ENCODE measurements at places on chromosomes 16 and 17. TPM values are rescaled to one million over a fixed set of nuclear protein-coding genes. Genes with fewer than 3 reads are reported as not detected.

GRCh38 chr16:48029768-48030167 lies 126.0 kb downstream of the ABCC12 start:
- DNase-seq: no peak
- H3K27ac ChIP-seq: no peak overlapping the region
- no peaks in the 10 kb centered on the region for H3K27me3 ChIP-seq
- H3K4me1 ChIP-seq: no peaks in the 10 kb centered on the region
- H3K4me3 ChIP-seq: no peak overlapping the region

DNA sequence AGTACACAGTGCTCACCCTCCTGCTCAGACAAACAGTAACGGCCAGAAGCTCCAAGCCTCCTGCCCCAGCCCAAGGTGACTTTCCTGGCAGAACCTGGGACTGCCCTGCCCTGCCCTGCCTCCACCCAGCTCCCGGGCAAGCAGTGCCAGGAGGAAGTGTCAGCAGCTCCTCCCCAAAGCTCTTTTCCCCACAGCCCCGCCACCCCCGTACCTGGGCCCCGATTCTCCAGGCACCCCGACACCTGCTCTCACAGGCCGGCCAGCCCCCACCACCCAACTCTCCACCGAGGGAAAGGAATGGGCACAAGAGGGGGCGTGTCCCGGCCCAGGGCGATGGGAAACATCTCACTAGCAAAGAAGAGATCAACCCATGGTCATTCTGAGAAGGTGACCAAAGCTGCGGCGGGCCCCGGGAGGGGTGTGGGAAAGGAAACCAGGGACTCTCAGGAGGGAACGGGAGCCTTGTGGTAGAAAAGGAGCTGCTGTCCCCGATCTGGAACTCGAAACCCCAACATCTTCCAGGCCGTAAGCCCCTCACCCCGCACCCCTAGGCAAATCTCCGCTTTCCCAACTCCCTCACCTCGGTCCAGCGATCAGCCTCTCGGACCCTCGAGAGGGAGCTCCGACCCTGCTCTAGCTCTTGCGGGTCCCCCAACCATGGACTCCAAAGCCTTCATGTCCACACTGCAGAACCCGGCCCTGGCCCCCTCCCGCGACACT lies 1.2 kb downstream of the BCAR1 start:
- H3K27ac ChIP-seq: no peak overlapping the region
- H3K4me1 ChIP-seq: peaks cover 9% of the 10 kb centered on the region
- H3K36me3 ChIP-seq: no peaks in the 10 kb centered on the region
- 0 out of 2 replicates have a peak, but pooled peaks cover 4% of the 10 kb centered on the region for H3K27me3 ChIP-seq

DNA sequence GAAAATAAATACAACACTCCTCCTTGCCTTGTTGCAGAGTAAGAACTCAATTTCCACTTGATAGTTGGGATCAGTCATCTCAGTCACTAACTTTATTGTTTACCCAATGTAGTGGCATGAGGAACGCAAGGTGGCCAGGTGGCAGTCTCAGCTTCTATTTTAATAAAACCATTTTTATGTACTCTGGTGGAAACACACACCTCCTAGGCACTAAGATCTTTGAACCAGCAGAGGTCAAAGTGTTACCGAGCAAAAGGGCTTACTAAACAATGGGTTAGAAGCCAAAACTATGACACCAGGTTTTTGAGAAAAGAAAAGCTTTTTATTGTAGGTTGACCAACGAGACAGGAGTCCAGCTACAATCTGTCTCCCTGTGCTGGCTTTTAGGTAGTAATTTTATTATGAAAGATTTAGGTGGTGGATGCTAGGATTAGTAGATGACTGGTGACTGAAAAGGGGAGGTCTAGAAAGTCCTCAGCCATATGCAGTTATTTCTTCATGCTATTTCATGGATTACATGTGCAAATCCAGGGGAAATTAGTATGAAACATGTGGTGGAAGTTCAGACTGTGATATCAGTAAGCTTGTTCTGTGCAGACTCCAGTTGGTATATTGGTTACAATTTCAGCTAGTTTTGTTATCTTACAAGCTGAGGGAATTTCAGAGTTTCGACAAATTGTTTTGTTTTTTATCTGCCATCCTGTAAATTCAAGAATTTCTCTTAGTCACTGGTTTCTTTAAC lies 122.3 kb downstream of the PCTP start:
- DNase-seq: no peak
- no peaks in the 10 kb centered on the region for H3K27me3 ChIP-seq
- H3K27ac ChIP-seq: no peak overlapping the region
- H3K4me3 ChIP-seq: no peak overlapping the region

DNA sequence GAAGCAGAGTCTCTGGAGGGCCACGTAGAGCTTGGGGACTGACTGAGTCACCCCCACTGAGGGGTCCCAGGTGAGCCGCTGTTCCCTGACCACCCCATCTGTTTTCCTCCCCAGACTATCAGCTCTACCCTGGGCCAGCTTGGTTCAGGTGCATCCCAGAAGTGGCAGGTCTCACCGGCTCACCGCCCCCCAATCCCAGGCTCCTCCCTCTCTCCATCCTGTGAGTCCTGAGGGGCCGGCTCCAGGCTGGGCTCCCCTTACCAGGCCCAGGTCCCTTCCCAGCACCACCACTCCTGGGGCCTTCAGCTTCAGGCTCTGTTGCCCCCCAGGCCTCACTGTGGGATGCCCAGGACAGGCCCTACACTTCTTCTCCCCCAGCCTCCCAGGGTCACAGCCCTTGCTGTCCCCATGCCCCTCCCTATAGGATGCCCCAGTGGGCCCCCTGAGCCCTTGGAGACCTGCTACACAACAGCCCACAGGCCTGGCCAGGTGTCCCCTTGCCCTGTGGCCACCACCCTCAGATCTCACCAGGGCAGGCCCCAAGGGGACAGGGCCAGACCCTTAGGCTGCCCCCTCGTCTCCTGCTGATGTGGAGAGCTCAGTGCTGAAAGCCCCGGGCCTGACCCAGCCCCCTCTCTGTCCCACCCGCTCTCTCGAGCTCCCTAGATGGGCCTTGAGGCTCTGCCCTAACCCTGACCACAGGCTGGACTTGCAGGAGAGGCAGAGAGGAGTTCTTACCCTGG lies 40.4 kb downstream of the TNFRSF13B start:
- H3K4me1 ChIP-seq: no peaks in the 10 kb centered on the region
- peaks cover 13% of the 10 kb centered on the region for H3K36me3 ChIP-seq
- H3K27me3 ChIP-seq: no peaks in the 10 kb centered on the region
- no peak overlapping the region for H3K27ac ChIP-seq
- DNase-seq: no peak

- H3K4me3 ChIP-seq: no peak overlapping the region
- H3K4me1 ChIP-seq: no peaks in the 10 kb centered on the region
- DNase-seq: no peak
- no peaks in the 10 kb centered on the region for H3K27me3 ChIP-seq
- H3K36me3 ChIP-seq: no peaks in the 10 kb centered on the region
Observed at GRCh38 chr17:39972271-39972670, 8.3 kb upstream of the PSMD3 start.

GRCh38 chr16:78551487-78552085 lies 452.1 kb downstream of the WWOX start:
- H3K27me3 ChIP-seq: no peaks in the 10 kb centered on the region
- H3K4me3 ChIP-seq: no peak overlapping the region
- no peak for DNase-seq
- no peaks in the 10 kb centered on the region for H3K4me1 ChIP-seq

- peak overlapping the region; percentile 33 for H3K27ac ChIP-seq
- H3K4me1 ChIP-seq: peaks cover 13% of the 10 kb centered on the region
- H3K36me3 ChIP-seq: peaks cover 3% of the 10 kb centered on the region
- DNase-seq: no peak
Observed at GRCh38 chr17:59754552-59754951, 47.1 kb downstream of the VMP1 start.

GRCh38 chr17:6437466-6437865 lies 2.5 kb upstream of the AIPL1 start:
- no peak for DNase-seq
- H3K27me3 ChIP-seq: no peaks in the 10 kb centered on the region
- no peaks in the 10 kb centered on the region for H3K4me1 ChIP-seq

DNA sequence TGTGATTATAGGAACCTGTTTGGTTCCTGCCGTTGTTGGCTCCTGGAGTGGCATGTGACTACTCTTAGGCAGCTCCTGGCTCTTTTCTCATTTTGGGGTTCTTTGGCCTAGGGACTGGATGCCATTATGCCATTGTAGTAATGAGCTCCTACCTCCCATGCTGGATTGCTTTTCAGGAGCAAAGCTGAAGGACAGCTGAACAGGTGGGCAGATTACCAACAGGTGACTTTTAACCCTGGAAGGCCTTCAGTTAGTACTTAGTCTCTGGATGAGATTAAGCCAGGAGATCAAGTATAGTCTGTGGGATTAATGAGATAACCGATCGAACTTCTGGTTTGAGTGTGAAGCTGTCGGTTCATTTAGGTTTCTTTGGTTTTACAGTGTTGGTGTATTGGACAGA lies 25.2 kb downstream of the WIPF2 start:
- H3K4me1 ChIP-seq: no peaks in the 10 kb centered on the region
- no peak overlapping the region for H3K4me3 ChIP-seq
- no peaks in the 10 kb centered on the region for H3K36me3 ChIP-seq
- no peaks in the 10 kb centered on the region for H3K27me3 ChIP-seq
- DNase-seq: no peak
- H3K27ac ChIP-seq: no peak overlapping the region

- H3K27me3 ChIP-seq: no peaks in the 10 kb centered on the region
- H3K27ac ChIP-seq: no peak overlapping the region
- H3K4me1 ChIP-seq: no peaks in the 10 kb centered on the region
- DNase-seq: no peak
- H3K4me3 ChIP-seq: no peak overlapping the region
Observed at GRCh38 chr16:77896415-77897128, 108.2 kb downstream of the VAT1L start.

GRCh38 chr17:78408476-78409050 lies 30.1 kb downstream of the PGS1 start:
- H3K36me3 ChIP-seq: peaks cover 31% of the 10 kb centered on the region
- no peak overlapping the region for H3K4me3 ChIP-seq
- no peak overlapping the region for H3K27ac ChIP-seq
- DNase-seq: no peak

DNA sequence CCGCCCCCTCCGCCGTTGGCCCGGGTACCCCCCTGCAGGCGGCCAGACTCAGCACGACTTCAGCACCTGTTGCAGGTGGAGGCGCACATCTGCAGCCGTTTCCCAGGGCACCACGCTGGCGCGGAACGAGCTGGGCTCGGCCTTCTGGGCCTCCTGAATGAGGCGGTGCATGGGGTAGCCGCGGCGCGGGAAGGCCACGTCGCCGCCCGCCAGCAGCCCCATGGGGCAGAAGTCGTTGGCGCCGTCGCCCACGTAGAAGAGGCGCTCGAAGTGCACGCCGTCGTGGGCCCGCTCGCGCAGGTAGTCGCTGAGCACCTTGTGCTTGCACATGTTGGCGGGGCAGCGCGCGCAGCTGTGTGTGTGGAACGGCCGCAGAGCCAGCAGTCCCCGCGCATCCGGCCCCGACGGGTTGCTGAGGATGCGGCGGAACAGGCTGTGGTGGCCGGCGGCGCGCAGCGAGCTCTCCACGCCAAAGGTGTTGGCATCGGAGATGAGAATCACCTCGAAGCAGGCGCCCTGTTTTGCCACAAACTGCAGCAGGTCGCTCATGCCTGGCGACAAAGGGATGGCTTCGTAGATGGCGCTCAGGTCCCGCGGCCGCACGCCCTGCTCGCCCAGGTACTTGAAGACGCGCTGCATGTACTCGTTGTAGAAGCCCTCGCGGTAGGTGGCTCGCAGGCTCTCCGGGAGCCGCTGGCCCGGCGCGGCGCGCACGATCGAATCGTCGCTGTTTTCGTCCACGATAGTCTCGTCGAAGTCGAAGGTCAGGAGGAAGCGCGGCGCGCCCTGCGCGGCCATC lies 6.2 kb downstream of the PHOSPHO1 start:
- H3K27ac ChIP-seq: no peak overlapping the region
- peak overlapping the region; percentile 48 for H3K4me3 ChIP-seq
- DNase-seq: no peak

DNA sequence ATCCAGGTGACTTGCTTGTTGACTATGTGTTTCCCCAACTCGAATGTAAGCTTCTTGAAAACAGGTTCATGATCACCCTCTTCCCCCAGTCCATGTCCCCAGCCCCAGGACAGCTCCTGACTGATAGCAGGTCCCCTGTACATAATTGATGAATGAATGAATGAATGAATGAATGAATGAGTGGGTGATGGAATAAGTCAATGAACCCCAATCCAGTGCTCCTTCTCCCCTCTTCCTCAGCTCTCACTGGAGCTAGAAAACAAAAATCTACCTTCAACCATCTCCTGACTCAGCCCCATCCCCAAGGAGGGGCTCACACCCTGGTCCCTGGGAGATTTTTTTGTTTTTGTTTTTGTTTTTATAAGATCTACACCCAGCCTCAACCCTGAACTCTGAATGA lies 16.2 kb upstream of the TVP23A start:
- H3K27me3 ChIP-seq: no peaks in the 10 kb centered on the region
- peak overlapping the region; percentile 33 for H3K27ac ChIP-seq
- no peak overlapping the region for H3K4me3 ChIP-seq
- H3K36me3 ChIP-seq: no peaks in the 10 kb centered on the region
- peaks cover 49% of the 10 kb centered on the region for H3K4me1 ChIP-seq
- DNase-seq: no peak

DNA sequence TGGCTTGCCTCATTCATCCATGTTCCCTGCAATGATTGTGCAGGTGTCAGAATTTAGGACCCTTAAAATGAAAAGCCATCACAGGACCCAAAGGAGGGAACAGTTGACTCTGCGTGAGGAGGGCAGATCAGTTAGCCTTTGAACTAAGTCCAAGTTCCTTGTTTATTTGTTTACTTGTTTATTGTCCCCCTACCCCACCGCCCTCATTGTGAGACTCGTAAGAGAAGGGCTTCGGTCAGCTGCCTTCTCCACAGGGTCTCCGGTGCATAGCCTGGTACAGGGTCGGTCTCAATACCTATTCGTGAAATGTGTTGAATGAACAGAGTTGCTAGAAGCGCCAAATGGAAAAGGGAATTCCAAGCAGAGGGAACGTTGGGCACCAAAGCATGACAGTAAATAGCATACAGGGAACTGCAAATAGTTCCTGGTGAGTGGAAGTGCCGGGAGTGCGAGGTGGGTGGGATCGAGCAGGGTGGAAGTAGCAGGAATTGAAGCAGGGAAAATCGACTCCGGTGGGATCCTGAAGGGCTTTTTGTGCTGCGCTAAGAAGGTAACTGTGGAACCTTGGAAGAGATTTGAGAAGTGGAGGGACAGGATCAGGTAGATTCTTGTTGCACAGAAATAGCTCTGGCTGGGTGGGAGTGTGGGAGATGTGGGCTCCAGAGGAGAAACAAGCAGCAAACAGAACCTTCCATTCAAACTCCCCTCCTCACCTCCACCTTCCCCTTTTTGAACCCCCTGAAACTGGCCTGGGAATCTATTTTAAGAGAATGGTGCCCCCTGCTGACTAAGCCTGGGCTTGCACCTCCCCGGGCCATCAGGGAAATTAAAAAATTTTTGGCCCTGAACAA lies 12.7 kb downstream of the SLC35B1 start:
- no peak for DNase-seq
- no peaks in the 10 kb centered on the region for H3K36me3 ChIP-seq
- no peak overlapping the region for H3K27ac ChIP-seq
- peaks cover 17% of the 10 kb centered on the region for H3K4me1 ChIP-seq
- no peaks in the 10 kb centered on the region for H3K27me3 ChIP-seq

COG4 gene
- total RNA-seq: 39.0 TPM

KRT27 gene
- not detected for total RNA-seq

NOD2 gene
- total RNA-seq: 13.3 TPM

CLUH gene
- 147 TPM for total RNA-seq

PERCC1 gene
- not detected for total RNA-seq

KRTAP4-1 gene
- not detected for total RNA-seq

UNC45B gene
- not detected for total RNA-seq

NOG gene
- not detected for total RNA-seq

NKD1 gene
- total RNA-seq: 0.49 TPM
